Activated CD8-positive, alpha-beta memory T cell treated with anti-CD3 and anti-CD28 coated beads, Interleukin-2, amount 50 U/mL, for 4 hours (primary cell): ENCODE measurements at places on chromosomes 4 and X.

DNA sequence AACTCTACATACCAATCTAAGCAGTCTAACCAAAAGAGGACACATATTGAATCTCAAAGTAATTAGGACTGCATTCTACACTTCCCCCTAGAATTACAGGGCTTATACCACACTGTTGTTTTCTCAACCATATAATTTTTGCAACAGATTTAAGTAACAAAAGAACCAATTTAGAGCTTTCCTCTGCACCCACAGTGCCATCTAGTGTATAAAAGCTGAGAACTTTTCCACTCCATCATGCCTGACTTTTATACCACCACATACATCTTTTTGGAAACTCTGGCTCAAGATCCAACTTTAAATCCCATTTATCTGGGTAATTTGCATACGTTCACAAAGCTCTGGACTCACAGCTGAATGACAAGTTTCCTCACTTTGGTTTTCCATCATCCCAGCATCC is 99.5 kb downstream of the EFHC2 start:
- DNase-seq, result no peak

- no peak for DNase-seq
These were observed 436.1 kb downstream of the PCDH7 start for GRCh38 chr4:31156221-31156620.

GRCh38 chrX:121931567-121931966 is 884.2 kb downstream of the GLUD2 start:
- no peak for DNase-seq

DNA sequence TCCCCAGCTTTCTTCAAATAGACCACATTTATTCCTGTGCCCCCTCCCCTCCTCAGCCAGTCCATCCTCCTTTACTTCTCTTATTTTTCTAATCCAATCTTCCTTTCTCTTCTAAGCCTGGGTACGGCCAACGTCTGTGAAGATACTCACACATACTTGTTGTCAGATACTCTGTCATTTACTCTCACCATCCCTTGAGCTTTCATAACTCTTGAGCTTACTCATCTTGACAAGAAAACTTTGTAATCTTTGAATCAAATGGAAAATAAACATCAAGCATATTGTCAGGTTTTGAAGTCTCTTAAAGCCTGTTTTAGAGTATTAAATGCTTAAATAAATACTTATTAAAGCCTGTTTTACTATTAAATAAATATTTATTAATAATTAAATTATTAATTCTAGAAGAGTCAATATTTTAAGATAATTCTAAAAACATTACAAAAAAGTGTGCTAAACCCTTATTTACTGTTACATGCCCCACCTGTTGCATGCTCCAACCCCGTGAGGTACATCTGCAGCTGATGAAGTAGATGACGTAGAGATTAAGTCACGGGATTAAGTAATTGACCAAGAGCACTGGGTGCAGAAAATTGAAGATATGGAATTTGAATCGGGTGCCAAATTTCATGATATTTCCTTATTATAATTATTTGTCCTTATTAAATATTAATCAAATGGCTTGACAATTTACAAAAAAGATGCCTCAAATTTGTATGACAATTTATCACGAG is 1.5 kb upstream of the TRIML2 start:
- DNase-seq, result no peak

GRCh38 chrX:134935276-134935675 is 55.5 kb upstream of the SMIM10 start:
- no peak for DNase-seq

- DNase-seq, result no peak
These were observed 200.9 kb upstream of the DIAPH2 start for GRCh38 chrX:96483647-96484160.

DNA sequence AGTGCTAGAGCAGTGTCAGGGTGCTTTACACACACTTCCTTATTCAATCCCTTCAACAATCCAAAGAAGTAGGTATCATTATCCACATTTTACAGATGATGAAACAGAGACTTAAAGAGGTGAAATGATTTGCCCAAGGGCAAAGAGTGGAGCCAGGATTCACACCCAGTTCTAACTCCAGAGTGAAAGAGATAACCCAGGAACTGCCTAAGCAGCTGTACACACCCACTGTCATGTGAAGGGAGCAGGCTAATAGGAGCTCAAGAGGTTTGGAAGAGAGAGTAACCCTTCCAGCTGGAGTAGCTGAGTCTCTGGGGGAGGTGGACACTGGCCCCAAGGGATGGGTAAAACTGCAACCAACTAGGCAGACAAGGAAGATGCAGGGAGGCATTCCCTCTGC is 92.5 kb downstream of the FBXL5 start:
- DNase-seq, result no peak

- no peak for DNase-seq
These were observed 31.3 kb downstream of the JADE1 start for GRCh38 chr4:128840711-128841318.

GRCh38 chr4:60201052-60201673 is 999.0 kb upstream of the ADGRL3 start:
- DNase-seq, result no peak

GRCh38 chr4:145618210-145618931 is 814 bp upstream of the MMAA start:
- peak; percentile 28 for DNase-seq

DNA sequence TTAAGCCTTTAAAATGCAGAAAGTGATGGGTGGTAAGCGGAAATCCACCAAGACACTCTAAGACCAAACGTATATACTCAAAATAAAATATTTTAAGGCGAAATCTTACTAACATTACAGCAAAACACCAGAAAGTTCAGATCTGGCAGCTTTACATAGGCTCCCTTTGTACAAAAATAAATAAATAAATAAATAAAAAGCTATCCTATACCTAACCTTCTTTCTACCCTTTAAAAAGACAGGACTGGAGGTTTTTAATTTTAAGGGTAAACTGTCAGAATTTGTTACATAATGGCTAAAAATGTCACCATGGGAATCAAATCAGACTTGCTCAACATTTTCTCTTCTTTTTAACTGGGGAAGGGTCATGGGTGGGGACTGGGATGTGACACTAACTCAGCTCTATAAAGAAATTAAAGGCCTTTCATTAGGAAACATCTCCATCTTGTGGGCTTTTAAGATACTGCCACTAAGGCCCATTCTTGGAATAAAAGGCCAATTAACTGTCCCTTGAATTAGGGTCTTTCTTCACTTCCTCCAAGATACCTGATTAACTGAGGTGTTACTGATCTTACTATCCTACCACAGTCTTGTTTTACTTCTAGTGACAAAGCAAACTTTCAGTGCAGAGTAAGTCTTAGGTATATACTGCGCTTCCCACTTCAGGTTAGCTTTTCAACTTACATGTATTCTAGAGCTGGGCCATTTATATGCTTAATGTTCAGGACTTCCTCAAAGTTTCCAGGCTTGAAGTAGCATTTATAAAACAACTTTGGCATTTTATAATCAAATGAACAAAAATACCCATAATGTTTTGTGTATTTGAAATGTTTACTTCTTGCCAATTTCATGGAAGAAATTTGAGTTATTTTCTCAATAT is 13.3 kb downstream of the HNRNPD start:
- DNase-seq, result no peak

DNA sequence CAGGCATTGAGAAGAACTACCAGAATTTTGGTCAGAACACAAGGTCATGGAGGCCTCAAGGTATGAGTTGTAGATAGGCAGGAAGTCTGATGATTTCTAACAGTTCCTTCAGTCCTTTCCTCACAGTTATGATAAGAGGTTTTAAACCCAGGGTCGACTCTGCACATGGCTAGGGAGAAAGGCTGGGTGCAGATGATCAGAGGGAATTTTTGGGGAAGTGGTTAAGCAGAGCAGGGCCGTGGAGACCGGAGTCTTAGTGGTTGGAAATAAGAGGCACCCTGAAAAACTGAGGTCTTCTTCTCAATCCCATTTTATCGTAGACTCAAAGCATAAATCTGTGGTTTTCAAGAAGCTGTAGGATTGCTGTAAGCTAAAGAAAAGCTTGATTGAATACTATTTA is 118.5 kb upstream of the ANK2 start:
- no peak for DNase-seq

DNA sequence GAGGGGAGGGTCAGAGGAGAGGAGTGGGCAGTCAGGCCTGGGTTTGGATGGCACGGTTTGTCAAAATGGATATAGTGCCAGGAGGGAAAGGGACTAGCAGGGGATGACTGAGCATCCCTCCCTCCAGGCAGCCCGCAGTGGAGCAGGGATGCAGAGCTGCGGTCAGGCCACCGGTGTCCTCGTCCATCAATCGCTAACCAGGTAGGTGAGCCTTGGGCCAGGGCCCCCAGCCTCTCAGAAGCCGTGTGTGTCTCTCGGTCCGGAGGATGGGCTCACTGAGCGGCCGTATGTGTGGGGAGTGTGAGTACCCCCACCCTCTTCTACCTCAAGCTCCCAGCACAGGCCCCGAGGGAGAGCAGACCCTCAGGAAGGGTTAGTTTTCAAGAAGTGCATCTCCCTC is 538 bp upstream of the CYTL1 start:
- DNase-seq, result no peak

DNA sequence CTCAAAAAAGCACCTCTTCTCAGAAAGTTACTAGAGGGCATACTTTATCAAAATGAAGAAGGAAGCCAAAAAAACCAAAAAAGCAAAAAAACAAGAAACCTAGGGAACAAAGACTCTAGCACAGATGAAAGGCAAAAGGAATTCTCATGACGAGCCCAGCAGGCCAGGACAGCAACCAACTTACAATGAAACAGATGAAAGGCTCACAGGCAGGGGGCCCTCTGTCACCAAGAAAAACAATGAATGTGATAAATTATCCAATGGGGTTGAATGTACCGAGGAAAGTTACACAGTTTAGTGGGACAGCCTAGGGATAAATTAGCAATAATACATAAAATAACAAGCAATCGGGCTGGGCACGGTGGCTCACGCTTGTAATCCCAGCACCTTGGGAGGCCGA is 79.0 kb downstream of the GPR82 start:
- no peak for DNase-seq

GRCh38 chr4:165873298-165874071 is 448 bp downstream of the TLL1 start:
- DNase-seq, result no peak

DNA sequence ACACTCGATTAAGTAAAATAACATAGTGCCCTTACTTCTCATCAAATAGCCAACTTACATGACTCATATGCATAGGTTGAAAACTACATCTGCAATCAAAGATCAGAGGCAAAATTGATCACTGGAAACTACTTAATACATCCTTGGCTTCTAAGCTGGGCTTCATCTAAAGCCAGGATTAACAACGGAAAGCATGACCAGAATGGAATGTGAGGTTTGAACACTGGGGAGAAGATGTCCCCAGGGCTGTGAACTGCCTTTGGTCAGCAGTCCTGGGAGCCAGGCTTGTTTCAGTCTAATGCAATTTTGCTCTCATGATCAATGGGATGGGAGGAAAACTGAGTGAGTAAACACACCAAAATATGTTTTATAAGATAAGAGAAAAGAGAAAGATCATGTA is 192.5 kb upstream of the TTC29 start:
- no peak for DNase-seq

GRCh38 chr4:110953191-110953590 is 330.3 kb upstream of the PITX2 start:
- no peak for DNase-seq

DNA sequence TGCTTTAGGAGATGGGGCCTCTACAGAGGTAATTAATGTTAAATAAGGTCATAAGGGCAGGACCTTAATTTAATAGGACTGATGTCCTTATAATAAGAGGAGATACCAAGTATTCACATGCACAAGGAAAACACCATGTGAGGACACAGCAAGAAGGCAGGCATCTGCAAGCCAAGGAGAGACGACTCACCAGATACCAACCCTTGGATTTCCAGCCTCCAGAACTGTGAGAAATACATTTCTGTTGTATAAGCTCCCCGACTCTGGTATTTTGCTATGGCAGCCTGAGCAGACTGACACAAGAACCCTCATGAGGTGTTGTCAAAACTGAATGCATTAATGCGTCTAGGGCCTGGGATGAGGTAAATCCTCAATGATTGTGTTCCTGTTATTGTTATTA is 56.2 kb upstream of the MAPK10 start:
- no peak for DNase-seq

GRCh38 chrX:40318076-40318475 is 220.3 kb upstream of the BCOR start:
- no peak for DNase-seq

DNA sequence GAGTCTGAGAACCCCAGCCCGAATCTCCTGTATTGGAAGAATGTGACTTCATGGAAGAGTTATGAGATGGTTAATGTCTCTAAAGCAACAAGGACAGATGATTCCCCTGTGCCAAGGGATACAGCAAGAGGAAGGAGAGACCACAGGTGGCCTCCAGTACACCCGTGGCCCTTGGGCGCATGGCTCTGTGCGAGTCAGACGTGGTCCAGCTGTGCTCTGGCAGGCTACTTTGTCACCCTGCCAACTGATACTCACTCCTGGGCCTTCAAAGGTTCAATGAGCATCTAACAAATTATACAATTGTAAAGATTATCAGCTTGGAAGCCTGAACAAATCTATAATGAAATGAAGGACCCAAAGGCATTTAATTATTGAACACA is 71.7 kb downstream of the NYX start:
- DNase-seq, result no peak

- DNase-seq, result no peak
These were observed 23.1 kb downstream of the MAGEA8 start for GRCh38 chrX:149903889-149904748.

DNA sequence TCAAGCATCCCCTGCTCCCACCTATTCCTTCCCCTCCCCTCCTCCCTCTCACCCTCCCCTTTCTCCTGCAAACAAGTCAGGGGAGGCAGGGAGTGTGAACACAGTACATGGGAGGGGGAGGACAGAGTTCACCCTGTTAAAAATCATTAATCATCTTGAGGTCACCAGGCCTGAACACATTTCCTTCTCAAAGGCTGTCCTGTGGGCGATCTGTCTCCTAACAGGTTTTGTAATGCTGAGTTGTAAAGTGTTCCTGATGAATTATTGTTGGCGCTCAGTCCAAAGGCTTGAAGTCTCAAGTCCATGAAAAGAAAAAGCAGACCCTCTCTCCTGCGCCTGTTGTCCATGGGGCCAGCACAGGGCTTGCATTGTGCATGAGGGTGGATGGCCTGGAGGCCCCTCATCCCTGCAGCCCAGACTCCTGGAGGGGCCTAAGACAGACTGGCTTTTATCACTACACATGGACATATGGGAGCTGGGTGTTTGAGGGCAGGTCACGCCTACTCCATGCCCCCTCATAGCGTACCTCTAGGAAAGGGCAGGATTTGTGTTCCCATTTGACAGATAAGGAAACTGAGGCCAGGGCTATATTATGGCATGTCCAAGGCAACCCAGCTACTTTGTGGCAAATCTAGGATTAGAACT is 189.1 kb downstream of the RAB28 start:
- DNase-seq, result no peak

DNA sequence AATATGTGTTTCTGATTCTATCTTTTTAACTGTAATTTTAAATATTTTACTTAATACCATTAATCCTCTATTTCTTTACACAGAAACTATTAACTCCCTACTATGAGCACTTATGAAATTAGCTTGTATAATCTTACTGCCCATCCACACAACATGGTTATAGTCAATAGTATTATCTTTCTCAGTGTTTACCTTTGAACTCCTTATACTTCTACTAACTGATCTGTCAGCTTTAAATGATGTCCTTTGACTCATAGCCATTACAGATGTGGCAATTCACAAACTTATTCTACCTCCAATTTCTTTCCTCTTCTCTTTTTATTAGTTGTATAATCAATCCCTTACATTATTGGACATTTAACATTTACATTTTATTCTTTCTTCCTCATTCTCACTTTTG is 5.5 kb downstream of the SEC31A start:
- DNase-seq, result no peak

GRCh38 chrX:48606091-48606490 is 8.8 kb downstream of the WDR13 start:
- no peak for DNase-seq

GRCh38 chr4:46387956-46388355 is 2.0 kb downstream of the GABRA2 start:
- no peak for DNase-seq

- no peak for DNase-seq
These were observed 12.5 kb downstream of the MORC4 start for GRCh38 chrX:106987488-106987887.
